ENCODE measurements at places on chromosomes 2 and 18.

- no peak for ATAC-seq
Observed at GRCh38 chr2:85449214-85449588, 30.7 kb downstream of the SH2D6 start.

DNA sequence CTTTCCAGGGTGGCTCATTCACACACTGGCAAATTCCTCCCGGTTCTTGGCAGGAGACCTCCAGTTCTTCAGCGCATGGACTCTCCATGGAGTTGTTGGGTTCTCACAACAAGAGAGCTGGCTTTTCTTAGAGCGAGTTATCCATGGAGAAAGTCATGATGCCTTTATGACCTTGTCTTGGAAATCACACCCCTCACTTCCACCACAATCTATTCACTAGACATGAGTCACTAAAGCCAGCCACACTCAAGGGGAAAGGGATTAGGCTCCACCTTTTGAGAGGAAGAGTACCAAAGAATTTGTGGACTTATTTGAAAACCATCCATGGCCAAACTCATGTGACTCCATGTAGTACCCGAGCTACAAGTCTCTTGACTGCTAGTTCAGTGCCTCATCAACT is 160.5 kb downstream of the SETBP1 start:
- no peak for ATAC-seq

GRCh38 chr2:207039225-207039624 is 99.9 kb downstream of the CPO start:
- ATAC-seq = no peak

GRCh38 chr2:43057742-43058725 is 168.4 kb downstream of the ZFP36L2 start:
- peak; percentile 1 for ATAC-seq

- ATAC-seq = peak; percentile 91
Observed at GRCh38 chr2:164657129-164657528, 35.8 kb upstream of the GRB14 start.

GRCh38 chr2:238988105-238988504 is 140.2 kb downstream of the TWIST2 start:
- ATAC-seq = no peak

DNA sequence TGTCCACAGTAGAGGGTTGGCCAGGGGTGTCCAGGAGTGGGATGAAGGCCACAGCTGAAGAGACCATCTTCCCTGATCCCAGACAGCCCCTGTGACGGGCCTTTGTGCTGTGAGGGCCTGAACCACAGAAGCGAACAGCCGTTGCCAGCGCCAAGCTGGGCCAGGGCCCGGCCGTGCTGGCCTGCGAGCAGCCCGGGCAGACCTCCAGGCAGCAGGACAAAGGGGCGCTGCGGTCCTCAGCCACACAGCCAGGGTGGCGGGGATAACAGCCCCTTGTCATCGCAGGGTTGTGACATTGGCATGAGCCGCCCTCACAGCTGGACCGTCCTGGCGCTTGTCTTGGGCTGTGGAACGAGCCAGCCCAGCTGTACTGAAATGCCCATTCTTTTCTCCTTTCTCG is 161.1 kb downstream of the FAM210A start:
- ATAC-seq = no peak

DNA sequence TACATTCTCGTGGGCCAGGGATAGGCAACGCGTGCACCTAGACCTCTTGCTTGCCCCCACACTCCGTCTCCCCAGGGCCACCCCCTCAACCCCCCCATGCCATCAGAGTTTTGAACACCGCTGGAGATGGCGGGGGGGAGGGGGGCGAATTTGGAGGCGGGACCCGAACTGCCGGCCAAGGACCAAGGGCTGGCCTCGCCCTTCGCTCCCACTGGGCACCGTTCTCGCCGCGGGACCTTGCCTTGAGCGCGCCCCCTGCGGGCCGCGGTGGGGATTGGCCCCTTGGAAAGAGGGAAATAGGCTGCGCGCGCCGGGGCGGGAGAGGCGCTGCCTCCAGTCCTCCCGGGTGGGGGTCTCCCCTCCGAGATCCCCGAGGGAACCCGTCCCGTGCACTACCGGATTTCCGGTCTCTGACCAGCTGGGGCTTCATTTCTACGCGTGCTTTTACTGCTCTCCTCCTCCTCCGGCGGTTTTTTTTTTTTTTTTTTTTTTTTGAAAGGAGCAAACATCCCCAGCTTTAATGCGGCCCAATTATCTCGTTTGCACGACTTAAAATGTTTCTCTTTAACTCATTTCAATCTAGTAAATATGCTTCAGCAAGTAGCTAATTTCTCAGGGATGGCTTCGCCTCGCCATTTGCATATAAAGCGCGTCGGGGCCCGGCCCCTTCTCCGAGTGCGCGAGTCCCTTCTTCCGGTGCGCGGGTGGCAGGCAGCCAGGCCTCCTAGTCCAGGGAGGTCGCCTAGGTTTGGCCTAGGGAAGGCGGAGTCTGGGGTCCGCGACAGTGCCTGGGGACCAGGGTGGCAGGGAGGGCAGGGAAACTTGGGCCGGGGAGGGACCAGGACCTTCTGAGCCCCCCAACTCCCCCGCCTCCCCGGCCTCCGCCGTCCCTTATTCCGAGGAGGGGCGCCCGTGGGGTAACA is 10.0 kb upstream of the GBX2 start:
- ATAC-seq = peak; percentile 80

DNA sequence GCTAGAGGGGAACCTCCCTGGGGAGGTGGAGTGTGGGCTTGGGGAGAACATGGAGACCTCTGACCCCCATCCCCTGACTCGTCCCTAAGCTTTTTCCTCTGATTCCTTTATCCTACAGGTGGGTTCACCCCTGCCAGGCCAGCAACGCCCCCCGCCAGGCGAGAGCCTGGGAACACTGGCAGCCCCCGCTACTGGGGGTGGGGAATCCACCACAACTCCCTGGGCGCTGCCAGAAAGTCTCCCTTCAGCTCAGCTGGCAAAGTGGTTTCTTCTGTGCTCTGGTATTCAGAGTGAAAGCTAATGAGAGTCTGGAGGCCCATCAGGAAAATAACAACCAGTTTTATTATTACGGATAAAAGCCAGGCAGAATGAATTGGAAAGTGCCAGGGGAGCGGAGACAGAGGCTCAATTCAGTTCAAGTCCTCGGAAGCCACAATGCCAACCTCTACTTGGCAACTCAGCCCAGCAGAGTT is 2.8 kb downstream of the DIPK1C start:
- ATAC-seq = no peak

DNA sequence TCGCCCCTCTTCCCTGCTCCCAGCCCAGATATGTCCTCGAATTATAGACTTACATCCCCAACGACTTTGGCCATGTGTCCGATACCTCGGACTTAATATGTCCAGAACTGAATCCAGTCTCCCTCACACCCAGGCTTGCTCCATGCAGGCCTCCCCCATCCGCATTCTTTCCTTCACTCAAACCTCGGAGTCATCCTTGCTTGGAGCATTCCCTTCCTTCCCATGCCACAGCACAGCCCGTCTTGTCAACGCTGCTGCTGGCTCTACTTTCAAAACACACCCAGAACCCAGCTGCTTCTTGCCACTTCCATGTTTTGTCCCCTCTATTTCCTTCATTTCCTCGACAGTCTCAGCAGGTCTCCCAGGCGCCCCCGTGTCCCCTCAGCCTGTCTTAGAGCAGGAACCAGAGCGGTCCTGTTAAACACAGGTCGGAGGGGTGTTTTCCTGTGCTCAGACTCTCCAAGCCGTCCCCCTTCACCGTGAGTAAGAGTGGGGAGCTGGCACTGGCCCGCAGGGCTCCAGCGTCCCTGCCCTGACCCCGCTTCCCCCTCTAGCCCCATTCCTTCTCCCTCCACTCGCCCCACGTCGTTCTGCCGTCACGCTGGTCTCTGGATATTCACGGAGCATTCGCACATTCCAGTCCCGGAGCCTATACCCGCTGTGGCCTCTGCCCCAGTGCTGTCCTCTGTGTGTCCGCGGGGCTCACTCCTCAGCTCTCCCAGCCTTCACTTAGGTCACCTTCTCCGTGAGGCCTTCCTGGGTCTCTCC is 54.4 kb downstream of the VAPA start:
- no peak for ATAC-seq

DNA sequence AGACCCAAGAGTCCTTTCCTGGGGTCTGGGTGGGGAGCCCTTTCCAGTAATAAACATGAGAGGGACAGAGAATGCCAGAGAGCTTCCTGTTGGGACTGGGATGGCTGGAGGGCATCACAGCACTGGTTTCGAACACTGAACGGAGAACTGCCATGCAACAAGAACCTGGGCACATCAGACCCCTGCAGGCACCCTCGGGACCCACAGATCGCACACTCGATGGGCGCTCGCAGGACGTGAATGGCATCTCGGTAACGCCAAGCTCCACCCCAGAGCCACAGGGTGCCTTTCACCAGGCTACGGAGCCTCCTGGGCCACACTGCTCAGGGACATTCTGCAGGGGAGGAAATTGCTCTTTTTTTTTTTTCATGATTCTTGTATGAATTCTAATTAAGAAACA is 25.1 kb downstream of the SLC66A2 start:
- ATAC-seq = no peak

GRCh38 chr2:239467956-239468490 is 67.2 kb upstream of the HDAC4 start:
- no peak for ATAC-seq

DNA sequence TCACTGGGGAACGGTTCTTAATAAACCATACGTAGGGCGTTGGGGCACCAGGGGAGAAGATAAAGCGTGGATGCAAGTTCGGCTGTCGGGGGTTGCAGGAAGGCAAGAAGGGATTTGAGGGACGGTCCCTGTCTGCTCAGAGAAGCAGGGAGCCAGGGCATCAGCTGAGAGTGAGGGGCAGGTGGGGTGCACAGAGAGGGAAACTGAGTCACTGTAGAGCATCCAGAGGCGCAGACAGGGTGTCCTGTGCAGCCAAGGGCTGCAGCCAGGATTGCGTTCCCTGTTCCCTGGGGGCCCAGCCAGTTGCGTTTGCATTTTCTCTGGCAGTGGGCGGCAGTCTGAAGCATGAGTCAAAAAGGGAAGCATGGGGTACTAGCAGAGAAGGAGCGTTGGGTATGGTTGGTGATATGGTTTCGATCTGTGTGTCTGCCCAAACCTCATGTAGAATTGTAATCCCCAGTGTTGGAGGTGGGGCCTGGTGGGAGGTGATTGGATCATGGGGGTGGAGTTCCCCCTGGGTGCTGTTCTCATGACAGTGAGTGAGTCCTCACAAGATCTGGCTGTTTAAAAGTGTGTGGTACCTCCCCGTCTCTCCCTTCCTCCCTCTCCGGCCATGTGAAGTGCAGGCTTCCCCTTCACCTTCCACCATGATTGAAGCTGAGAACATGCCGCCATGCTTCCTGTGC is 202.9 kb downstream of the NDUFA10 start:
- no peak for ATAC-seq

DNA sequence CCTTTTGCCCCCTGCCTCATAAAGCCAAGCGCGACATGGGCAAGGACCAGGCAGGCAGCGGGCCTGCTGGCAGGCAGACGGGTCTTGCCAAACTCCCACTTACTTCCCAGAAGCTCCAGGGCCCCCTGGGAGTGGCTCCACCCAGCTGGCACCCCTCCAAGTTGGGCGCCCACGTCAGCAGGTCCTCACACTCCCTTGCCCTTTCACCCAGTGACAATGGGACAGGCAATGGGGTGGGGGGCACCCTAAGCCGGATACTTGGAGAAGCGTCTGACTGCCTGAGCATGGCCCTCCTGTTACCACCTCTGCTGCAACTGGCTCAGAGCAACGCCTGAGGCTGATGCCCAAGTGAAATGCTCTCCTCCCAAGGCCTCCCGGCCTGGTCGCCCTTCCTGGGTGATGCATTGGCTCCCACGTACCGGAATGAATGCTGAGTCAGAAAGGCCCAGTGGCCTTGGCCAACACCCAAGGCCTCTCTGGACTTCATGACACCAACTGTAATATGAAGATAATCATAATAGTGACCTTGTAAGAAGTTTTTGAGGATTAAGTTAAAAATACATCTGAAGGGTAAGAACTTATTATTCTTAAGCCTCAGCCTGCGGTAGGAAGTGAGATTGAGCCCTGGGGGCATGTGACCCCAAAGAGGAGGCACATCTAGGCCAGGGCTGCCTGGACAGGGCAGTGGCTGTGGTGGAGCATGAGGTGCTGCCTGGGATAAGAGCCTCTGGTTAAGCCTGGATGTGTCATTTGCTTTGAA is 31.6 kb downstream of the KCNK3 start:
- peak; percentile 46 for ATAC-seq

GRCh38 chr2:223043164-223043941 is 8.6 kb upstream of the KCNE4 start:
- no peak for ATAC-seq

- ATAC-seq = no peak
Observed at GRCh38 chr2:143928184-143928583, 591.7 kb downstream of the ZEB2 start.

GRCh38 chr2:227436436-227437174 is 35.4 kb upstream of the AGFG1 start:
- no peak for ATAC-seq

DNA sequence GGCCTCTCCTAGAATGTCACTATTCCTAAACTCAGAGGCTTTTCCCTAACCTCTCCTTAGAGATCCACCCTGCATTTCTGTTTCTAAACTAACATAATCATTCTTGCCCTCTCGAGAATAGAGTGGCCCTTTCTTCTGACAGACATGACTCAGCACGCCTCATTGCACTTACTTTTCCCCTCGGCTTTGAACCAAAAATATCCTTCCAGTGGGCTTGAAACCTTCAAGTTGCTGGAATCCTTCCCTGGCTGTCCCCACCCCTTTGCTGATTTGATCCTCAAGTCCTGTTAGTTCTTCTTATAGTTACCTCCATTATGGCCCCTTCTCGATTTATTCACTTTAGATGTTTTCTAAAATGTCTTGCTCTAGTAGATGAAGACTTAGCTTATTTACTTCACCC is 158.0 kb downstream of the LTBP1 start:
- ATAC-seq = no peak

DNA sequence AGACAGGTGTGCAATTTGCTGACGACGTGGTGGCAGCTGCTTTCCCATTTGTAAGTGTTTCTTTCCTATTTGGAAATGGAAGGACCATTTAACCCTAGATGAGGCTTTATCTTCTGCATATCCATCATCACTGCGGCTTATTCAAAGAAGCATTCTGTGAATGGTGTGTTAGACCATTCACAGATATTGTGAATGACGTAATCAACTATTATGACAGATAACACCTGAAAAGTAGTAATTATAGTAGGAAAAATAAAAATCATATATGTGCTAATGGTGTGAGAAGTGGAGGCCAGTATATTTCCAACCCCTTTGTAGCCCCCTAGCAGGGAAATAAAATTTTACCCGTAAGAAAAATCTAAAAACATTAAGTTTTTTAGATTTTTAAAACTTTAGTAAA is 424.5 kb upstream of the CRIM1 start:
- no peak for ATAC-seq

- ATAC-seq = peak; percentile 18
Observed at GRCh38 chr2:203758841-203759689, 52.6 kb downstream of the CD28 start.

DNA sequence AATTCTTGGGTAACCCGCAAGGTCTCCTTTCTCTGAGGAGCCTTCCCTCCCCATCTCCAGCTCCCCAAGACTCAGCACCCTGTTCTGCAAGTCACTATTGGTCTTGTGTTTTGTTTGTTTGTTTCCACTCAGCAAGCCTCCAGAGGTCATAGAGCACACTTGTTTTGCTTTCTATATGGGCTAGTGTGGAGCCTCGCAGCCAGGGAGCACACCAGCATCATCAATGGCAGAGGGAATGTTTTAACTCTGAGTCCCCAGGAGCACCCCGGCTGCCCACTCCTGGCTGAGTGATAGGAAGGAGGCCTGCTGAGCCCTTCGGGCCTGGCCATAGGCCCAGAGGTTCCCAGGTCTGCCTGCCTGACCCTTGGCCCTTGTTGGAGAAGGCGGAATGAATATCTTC is 36.6 kb downstream of the GLI2 start:
- ATAC-seq = no peak

Measured in SK-N-SH treated with all-trans-retinoic acid at 6 μM for 48 hours (cell line).